Activated CD4-positive, CD25-positive, alpha-beta regulatory T cell (primary cell): ENCODE measurements at places on chromosomes 13 and 19.

GRCh38 chr13:75927183-75927669 lies 291.1 kb downstream of the LMO7 start:
- no peak for DNase-seq

GRCh38 chr19:6378041-6378440 lies 2.3 kb upstream of the PSPN start:
- DNase-seq, result no peak

- no peak for DNase-seq
These were observed 587 bp downstream of the B9D2 start for GRCh38 chr19:41363371-41363752.

GRCh38 chr13:103282571-103283450 lies 216.6 kb upstream of the SLC10A2 start:
- DNase-seq, result no peak

DNA sequence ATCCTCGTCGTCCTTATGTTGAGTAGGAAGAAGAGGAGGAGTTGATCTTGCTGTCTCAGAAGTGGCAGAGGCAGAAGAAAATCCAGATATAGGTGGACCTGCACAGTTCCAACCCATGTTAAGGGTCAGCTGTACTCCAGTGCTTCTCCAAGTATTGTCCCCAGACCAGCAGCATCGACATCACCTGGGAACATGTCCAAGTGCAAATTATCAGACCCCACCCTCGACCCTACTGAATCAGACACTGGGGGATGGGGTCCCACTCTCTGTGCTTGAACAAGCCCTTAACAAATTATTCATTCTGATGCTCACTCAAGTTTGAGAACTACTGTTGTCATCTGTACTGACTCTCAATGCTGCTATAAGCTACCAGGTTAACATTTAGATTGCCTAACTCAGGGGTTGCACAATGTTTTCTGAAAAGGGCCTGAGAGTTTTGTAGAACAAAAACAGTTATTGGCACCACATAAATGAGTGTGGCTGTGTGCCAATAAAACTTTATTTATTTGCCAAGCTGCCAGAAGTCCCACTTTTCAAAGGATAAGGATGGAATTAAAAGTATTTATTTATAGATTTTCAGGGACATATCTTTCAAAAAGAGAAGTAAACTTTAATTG lies 226.7 kb upstream of the IPO5 start:
- DNase-seq, result no peak

- DNase-seq, result no peak
These were observed 129.1 kb downstream of the TNFRSF19 start for GRCh38 chr13:23699271-23699670.

DNA sequence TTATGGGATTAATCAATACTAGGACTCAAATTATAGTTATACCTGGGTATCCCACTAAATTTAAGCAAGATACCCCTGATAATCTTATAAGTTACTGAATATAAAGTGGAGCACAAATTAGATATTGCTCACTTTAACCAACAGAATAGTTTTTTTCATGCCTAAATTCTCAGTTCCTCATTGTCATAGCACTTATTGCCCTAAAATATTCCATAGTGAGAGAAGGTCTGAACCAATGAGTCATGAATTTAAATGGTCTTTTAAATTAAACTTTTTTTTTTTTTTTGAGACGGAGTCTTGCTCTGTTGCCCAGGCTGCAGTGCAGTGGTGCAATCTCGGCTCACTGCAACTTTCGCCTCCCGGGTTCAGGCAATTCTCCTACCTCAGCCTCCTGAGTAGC lies 42.4 kb downstream of the ZNF136 start:
- no peak for DNase-seq

DNA sequence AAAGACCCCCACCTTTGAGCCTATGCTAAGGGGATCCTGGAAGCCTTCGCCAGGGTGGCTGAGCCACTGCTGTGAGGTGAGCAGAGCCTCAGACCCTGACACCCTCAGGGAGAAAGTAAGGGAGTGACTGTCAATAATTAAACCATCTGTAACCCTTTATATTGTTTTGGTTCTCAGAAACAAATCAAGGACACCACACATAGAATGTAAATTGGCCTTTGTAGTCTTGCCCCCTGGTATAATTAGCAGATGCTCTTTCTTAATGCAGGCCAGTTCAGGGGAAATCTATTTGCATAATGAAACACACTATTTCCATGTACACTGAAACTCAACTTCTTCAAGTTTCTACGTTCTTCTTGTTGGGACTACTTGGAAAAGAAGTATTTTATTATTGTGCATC lies 127.7 kb upstream of the EDNRB start:
- no peak for DNase-seq

- DNase-seq, result no peak
These were observed 21.0 kb upstream of the CBY2 start for GRCh38 chr13:45681113-45681512.

DNA sequence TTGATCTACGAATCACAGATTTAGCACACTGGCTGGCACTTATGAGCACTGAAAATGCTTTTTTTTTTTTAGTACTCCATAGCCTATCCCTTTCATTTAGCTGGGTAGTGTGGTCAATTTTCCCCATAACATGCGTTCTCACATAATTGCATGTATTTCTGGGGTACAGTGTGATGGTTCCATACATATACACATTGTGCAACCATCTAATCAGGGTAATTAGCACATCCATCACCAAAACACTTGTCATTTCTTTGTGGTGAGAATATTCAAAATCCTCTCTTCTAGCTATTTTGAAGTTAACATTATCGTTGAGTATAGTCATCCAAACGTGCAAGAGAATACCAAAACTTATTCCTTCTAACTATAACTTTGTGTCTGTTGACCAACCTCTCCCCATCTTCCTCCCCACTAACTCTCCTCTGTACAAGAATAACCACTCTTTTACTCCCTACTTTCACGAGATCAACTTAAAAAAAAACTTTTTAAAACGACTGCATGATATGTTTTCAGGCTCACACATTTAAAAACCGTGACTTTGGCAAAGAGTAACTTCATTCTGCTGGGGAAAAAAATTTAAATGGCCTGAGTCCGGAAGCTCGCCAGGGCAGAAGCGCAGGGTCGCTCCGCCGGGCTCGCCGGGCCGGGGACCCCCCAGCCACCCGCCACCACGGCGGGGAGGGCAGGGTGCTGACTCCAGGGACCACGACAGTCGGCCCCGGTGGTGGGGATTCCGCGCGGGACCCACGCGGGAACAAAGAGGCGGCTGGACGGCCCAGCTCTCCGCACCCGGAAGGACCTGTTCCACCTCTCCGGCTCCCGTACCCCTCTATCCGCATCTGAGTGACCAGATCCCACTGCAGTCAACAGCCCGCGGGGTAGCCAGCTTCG lies 868 bp upstream of the UBAC2 start:
- peak; percentile 42 for DNase-seq

GRCh38 chr19:17098326-17098725 lies 22.7 kb downstream of the MYO9B start:
- DNase-seq, result no peak

DNA sequence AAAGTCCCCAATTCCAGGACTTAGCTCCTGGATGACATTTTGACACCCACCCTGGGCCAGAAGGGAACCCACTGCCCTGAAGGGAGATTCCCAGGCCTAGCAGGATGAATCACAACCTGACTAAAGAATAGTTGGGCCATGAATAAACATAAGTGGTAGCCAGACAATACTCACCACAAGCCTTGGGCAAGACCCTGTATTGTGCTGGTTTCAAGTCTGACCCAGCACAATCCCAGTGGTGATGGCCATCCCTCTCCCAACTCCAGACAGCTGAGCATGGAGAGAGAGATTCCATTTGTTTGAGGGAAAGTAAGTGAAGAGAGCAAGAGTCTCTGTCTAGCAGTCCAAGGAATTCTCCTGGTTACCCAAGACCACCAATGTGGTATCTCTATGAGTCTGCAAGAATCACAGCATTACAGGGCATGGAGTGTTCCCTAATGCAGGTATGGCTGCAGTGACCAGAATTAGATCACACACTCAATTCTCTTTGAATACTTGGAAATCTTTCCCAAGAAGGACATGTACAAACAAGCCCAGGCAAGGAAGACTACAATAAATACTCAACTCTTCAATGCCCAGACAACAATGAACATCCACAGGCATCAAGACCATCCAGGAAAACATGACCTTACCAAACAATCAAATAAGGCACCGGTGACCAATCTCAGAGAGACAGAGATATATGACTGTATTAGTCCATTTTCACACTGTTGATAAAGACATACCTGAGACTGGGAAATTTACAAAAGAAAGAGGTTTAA lies 158.0 kb downstream of the VWA8 start:
- DNase-seq, result no peak

GRCh38 chr19:39824143-39825092 lies 9.5 kb downstream of the DYRK1B start:
- peak; percentile 69 for DNase-seq

DNA sequence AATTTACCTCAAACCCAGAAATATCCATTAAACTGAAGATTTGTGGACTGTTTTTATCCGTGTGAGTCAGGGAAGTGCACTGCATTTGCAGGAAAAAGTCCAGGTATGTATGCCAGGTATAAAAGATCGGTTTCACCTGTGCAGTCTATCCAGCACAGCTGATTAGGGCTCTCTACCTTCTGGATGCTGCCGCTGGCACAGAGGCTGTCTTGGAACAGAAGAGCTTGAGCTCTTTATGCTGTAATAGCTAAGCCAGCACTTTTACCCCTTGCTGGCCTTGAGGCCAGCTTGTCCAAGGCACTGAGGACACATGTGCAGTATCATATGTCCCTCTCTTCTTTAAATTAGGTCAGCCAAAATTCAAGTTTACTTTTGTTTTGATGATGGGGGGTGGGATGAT lies 851.0 kb downstream of the DIAPH3 start:
- DNase-seq, result no peak

DNA sequence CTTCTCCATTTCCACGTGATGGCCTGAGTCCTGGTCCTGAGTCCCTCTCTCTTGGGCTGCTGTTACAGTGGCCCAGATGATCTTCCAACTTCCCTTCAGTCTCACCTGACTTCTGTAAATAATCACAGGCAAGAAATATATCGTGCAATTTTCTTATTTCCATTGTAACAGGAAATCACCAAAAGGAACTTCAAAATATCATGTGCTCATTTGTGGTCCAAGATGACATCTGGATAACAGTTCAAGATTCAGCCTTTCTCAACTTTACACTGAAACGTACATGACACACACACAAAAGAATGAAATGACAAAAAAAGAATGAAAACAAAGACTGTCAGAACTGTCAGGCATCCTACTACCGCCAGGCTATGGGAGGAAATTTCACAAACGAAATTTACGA lies 22.0 kb upstream of the RAP2A start:
- no peak for DNase-seq

- no peak for DNase-seq
These were observed 432.3 kb downstream of the RFC3 start for GRCh38 chr13:34250151-34250670.

GRCh38 chr19:51359294-51359693 lies 6.9 kb downstream of the ETFB start:
- no peak for DNase-seq

DNA sequence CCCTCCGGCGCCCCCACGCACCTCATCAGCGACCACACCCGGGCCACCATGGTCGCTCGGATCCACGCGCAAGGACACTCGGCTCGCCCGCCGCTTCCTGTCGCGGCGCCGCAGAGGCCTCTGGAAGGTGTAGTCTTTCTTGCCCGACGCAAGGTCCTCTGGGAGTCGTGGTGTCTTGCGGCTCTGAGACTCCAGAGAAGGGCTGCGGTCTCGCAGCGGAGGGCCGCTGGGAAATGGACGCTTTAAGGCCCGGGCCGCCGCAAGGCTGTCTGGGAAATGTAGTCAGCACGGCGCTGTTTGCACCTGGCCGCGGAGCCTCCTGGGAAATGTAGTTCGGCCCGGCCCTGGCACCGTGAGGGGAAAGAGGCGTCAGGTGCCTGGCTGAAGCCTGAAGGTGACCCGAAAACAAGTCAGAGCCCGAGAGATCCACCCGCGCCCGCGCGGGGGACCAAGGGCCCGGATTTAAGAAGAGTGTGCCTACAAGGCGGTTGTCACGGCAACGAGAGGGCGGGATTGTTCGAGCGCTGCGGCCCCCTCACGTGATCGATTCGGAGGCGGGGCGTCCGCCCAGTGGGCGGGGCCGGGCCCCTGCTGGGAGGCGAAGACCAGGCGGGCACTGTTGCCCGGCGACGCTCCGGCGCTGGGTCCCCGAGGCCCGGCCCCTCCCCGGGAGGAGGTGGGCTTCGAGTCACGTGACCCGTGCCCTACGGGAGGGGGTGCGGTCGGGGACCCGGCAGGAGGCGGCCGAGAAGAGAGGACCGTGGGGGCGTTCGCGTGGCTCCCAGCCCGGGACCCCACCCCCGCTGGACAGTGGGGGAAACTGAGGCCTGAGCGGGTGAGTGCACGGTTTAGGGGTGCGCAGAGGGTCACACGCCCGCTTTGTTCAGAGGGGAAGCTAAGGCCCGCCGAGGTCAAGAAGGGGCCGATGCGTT lies at the start of the genes HSD11B1L and MICOS13:
HSD11B1L (plus strand) TSS at position 591 of the 932 bp plus-strand sequence. CDS start 3,806 bp downstream, outside the sequence.
MICOS13 (minus strand) TSS at position 80 of the 932 bp plus-strand sequence; CDS start at position 50, 30 bp downstream.
- peak; percentile 97 for DNase-seq

DNA sequence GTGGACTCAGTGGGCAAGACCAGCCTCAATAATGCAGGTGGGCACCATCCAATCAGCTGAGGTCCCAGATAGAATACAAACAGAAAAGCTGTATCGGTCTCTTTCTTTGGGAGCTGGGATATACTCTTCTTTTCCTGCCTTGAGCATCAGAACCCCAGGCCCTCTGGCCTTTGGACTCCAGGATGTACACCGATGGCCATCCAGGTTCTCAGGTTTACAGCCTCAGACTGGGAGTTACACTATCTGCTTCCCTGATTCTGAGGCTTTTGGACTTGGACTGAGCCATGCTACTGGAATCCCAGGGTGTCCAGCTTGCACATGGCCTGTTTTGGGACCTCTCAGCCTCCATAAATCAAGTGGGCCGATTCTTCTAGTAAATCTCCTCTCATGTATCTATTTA lies 27.6 kb upstream of the USP12 start:
- DNase-seq, result no peak

DNA sequence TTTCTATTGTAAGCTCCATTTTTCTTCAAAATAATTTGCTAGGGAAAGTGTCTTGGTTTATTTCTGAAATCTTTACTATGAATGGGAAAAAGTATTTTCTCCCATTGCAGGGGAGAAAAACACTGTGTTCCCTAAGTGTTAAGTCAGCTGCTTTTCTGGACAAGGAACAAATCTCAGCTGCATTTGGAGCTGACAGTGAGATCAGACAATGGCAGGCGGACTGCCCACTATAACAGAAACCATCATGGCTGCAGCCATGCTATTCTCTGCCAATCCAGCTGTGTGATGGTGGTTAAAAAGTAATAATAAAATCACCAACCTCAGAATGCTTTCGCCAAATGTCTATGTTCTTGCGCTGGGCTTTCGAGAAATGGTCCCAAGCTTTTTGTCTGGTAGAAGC lies 302.7 kb downstream of the DNAJC15 start:
- no peak for DNase-seq

GRCh38 chr13:49046002-49046401 lies 70.3 kb downstream of the FNDC3A start:
- no peak for DNase-seq

DNA sequence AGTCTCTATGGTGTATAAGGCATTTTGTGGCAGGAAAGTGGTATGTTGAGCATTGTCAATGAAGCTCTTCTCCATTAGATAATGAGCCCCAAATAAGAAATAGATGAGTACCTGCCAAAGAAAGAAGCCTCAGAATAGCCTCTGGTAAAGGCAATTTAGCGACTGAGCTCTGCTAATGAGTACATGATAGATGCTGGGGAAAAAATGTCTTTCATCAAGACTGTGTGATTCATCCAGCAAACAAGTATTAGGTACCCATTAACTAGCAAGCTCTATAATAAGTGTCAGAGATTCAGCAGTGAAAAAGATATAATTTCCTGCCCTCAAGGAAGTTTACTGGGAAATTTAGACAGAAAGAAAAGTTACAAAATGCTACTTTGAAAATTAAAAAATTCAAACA lies 294.6 kb downstream of the ITGBL1 start:
- no peak for DNase-seq
